ENCODE measurements at places on chromosomes 16 and 17.

- DNase-seq: no peak
These were observed 232.4 kb downstream of the IRX3 start for GRCh38 chr16:54053891-54054820.

GRCh38 chr17:3843935-3844516, 2.0 kb downstream of the NCBP3 start:
- DNase-seq: peak; percentile 69

- DNase-seq: peak; percentile 40
These were observed 246.2 kb downstream of the KATNIP start for GRCh38 chr16:27795992-27796614.

DNA sequence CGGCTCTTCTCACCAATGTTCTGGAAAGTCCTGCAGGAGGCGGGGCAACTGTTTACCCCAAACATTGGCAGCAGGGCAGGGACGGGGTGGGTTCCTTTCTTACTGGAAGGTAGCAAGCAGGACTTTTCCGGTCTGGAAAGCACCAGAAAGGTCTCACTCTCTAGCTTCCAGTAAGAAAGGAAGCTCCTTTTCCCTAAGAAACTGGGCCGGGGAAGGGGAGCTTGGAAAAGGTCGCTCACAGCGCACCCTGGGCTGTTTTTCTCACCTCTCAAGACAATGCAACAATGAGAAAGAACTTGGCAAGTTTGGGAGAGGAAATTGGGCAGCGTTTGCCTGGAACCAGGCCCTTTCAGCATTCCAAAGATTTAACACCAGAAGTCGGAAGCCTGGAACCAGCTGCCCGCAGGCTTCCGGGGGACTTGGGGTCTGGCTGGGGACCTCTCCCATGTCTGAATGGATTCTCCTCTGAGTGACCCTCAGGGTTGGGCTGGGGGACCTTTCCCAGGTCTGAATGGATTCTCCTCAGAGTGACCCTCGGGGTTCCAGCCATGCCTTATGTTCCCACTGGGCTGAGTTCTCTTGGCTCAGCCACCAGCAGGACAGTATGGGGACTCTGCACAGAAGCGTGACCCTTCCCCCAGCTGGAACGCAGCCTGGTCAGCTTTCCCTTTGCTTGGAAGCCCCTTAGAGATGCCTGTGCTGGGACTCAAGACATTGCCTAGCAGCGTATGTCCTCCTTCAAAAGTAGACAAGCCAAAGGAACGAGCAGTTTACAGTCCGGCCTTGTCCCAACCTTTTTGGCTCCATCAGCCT, 166.5 kb upstream of the PLCG2 start:
- no peak for DNase-seq

- DNase-seq: no peak
These were observed 9.0 kb downstream of the HAS3 start for GRCh38 chr16:69114346-69114975.

DNA sequence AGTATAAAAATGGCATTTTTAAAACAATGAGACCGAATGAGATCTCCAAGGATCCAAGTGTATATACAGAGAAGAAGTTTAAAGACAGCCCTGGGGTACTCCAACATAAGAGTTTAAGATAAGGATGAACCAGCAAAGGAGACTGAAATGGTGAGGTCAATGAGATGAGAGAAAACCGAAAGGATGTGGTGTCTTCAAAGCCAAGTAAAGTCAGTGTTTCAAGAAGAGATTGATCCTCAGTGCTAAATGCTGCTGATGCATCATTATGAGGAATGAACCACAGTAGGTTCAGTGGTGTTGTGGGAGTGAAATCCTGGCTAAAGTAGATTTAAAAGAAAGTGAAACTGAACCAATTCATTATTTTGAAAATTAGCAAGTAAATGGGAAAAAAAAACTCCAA, 38.1 kb upstream of the NLK start:
- DNase-seq: no peak

- no peak for DNase-seq
These were observed 12.6 kb upstream of the ARHGAP17 start for GRCh38 chr16:25027781-25028180.

- peak; percentile 20 for DNase-seq
These were observed 29.8 kb downstream of the ZC3H18 start for GRCh38 chr16:88599825-88600538.

DNA sequence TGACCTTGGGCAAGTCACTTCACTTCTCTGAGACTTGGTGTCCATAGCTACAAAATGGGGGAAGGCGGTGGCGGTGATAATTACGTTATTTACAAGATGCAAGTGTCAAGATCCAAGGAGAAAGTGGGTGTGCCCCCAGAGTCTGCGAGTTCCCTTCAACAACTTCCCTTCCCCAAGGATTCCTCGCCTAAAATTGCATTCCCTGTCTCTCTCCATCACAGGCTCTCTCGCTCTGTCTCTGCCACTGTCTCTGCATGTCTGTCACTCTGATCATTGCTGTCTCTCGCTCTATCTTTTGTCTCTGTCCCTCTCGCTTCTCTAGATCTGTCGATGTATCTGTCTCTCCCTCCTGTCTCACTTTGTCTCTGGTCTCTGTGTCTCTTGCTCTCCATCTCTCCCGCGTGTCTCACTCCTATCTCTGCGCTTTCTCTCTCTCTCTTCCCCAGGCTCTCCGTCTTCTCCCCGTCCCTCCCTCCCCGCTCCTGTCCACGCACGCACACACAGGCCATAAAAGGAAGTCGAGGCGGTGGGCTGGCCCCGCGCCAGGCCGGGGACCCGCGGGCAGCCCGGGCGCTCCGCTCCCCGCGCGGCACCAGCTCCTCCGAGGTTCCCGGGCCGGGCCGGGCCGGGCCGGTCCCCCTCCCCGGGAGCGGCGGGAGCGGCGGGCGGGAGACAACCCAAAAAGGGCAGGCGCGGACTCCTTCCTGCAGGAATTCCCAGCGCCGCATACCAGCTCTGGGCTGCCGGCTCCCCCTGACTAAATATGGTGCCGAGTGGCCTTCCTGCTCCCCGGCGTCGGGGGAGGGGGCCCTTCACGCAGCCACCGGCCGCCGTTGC, 1.1 kb upstream of the MYH11 start:
- DNase-seq: no peak

DNA sequence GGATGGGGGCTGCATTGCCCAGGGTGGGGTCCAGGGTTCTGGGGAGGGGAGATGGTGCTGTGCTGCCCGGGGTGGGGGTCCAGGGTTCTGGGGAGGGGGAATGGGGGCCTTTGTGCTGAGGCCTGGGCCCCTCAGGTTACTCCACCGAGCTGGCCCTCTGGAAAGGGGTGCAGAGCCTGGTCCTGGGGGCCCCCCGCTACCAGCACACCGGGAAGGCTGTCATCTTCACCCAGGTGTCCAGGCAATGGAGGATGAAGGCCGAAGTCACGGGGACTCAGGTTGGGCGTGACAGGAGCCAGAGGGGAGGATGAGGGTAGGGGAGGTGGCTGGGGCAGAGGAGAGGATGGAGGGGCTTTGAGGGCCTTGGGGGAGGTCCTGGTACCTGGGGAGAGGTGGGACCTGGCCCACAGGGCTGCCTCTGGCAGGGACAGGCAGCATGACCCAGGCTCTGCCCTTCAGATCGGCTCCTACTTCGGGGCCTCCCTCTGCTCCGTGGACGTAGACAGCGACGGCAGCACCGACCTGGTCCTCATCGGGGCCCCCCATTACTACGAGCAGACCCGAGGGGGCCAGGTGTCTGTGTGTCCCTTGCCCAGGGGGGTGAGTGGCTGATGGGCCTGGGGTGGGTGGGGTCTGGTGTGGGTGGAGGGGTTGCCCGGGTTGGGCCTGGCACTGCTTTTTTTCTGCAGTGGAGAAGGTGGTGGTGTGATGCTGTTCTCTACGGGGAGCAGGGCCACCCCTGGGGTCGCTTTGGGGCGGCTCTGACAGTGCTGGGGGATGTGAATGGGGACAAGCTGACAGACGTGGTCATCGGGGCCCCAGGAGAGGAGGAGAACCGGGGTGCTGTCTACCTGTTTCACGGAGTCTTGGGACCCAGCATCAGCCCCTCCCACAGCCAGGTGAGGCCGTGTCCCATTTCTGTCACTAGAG, 7.8 kb downstream of the ITGAX start:
- no peak for DNase-seq

DNA sequence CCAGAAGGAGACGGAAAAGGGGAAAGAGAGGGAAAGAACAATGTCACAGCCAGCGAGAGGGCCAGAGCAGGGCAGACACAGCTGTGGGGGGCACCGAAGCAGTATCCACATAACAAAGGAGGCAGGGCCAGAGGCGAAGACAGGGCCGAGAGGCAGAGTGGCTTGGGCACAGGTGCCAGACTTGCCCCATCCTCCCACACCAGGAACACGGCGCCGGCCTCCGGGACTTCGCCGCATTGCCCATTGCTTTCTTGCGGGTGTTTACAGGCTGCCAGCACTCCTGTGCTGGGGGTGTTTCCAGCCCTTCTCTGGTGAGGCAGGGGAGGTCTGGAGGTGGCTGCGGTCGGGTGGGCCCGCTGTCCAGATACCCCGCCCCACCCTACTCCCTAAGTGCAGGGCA, 78.0 kb downstream of the ENGASE start:
- DNase-seq: no peak

- no peak for DNase-seq
These were observed 1.9 kb downstream of the RAP1GAP2 start for GRCh38 chr17:2798188-2798587.

DNA sequence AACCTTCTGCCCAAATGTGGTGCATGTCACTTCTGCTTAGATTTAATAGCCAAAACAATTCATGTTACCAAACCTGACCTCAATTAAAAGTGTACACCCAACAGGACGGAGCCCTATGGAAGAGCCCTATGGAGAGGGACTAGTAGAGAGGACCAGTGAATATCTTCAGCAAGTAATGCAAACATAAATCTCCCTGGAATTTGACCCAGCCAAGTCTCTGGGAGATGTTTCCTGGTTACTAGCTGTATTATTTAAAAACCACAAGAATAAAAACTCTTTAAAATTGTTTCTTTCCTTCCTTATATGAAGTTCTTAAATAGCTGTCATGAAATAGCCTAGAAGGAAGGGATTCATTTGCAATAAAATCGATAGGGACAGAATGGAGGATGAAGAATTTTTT, 255.8 kb downstream of the CDH11 start:
- no peak for DNase-seq

DNA sequence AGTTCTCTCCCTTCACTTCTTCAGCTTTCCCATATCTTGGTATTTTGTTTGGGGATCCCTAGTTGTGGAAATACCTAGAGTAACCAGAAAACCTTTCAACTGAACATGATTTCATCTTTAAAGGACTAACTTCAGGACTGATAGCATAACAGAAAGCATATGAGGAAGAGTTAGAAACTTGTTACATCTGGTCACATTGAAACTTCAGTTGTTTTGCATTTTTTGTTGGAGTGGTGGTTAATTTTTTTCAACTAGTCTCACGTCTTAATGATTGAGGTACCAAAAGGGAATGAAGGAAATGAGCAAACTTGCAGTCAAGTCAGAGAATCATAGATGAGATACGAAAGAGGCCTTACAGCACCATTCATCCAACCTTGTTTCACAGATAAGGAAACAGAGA, 49.6 kb downstream of the TANGO6 start:
- no peak for DNase-seq

GRCh38 chr16:87930456-87930855, 5.9 kb downstream of the CA5A start:
- DNase-seq: peak; percentile 64

DNA sequence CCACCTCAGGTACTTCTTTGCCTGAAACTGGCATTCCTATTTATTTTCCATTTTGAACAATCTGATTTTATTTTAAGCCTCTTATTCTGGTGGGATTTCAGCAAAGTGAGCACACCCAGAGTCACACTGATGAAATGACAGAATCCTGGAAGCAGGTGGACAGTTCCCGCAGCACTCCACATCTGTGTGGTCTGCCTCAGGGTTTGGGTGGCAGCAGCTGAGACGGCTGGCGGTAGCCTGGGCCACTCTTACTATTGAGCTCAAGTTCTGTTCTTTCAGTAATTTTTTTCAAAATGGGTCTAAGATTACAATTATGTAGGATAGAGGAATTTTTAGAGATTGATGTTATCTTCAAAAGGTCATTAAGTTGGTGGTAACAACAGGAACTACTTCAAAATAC, 32.5 kb upstream of the ENDOV start:
- DNase-seq: no peak

- no peak for DNase-seq
These were observed 92.3 kb downstream of the WNT3 start for GRCh38 chr17:46726206-46726605.

- DNase-seq: no peak
These were observed 20.3 kb upstream of the PMP22 start for GRCh38 chr17:15285466-15285865.

DNA sequence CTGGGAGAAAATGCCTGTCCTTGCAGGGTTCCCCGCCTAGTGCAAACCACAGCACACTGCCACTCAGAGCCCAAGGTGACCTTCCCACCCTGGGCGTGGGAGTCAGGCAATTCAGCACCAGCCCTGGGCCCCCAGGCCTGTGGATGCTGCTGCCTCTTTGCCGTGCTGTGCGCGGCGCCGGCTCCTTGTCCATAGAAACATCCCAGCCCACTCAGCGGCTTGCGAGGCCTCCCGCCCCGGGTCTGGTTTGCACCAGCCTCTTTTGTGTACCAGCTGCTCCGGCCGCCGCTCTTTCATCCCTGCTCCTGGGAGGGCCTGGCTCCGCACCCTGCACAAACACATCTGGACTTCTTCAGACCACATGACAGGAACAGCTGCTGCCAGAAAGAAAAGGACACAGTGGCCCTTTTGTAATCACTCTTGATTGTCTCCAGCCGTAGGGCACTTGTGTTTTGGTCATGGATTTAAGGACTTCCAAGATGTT, 75.4 kb upstream of the SDK2 start:
- DNase-seq: no peak

DNA sequence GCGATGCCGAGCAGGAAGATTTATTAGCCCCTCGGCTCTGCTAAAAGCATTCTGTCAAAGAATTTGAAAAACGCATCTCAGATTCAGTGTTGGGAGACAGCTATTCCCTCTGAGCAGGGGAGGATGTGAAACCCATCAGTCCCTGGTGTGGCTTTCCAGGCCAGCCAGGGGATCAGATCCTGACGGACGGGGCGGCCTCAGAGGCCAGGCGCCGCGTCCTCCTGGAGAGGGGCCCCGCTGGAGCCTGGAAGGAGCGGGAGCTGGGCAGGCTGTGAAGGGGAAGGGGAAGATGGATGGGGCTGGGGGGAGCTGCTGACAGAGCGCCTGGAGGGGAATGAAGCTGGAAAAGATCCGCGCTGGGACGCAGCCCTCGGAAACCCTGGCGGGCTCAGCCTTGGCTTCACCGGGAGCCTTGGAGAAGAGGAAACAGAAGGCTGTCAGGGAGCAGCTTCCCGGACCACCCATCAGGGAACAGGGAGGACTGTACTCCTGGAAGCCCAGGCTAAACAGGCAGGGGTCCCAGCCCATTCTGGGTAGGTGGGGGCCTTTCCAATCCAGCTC, 358.0 kb downstream of the C16orf95 start:
- no peak for DNase-seq
